ENCODE measurements at places on chromosomes 7 and 10. TPM values are rescaled to one million over a fixed set of nuclear protein-coding genes. Genes with fewer than 3 reads are reported as not detected.

Gene ACSL5
- total RNA-seq = 0.30 TPM

Gene AKR1C4
- 0.24 TPM for total RNA-seq

Gene CFAP43
- total RNA-seq = 0.36 TPM

Gene RPEL1
- 0.09 TPM for total RNA-seq

Gene OR13A1
- total RNA-seq = not detected

Gene VAX1
- total RNA-seq = 1.5 TPM

Gene HOXA9
- 0.70 TPM for total RNA-seq

Measured in A549 treated with GW870086 at 1 μM for 4 hours (cell line).